ENCODE measurements at places on chromosomes 2 and 18. TPM values are rescaled to one million over a fixed set of nuclear protein-coding genes. Genes with fewer than 3 reads are reported as not detected.

Gene APCDD1
- total RNA-seq = 275 TPM

Gene OTOF
- 0.33 TPM for total RNA-seq

Gene DSC2
- total RNA-seq = 72.9 TPM

Gene STPG4
- 0.32 TPM for total RNA-seq

Gene PLEKHH2
- 67.2 TPM for total RNA-seq

Gene LIMS2
- 19.4 TPM for total RNA-seq

Gene ALPG
- not detected for total RNA-seq

Gene DYNAP
- not detected for total RNA-seq

Gene SLC5A7
- under 0.01 TPM for total RNA-seq

Gene SOWAHC
- total RNA-seq = 9.1 TPM

Gene STK25
- 126 TPM for total RNA-seq

Gene RAB6C
- 1.6 TPM for total RNA-seq

Gene NT5DC4
- total RNA-seq = not detected

Gene MAB21L4
- total RNA-seq = 0.15 TPM

Gene HOXD8
- 13.8 TPM for total RNA-seq

Gene GAL3ST2
- total RNA-seq = not detected

Gene UBXN4
- 101 TPM for total RNA-seq

Gene CFAP65
- not detected for total RNA-seq

Gene ZNF396
- total RNA-seq = 4.3 TPM

Gene PCGF1
- 18.3 TPM for total RNA-seq

Gene TAF4B
- total RNA-seq = 14.1 TPM

Gene RNF181
- total RNA-seq = 131 TPM

Gene SCYGR4
- not detected for total RNA-seq

Gene PER2
- 14.1 TPM for total RNA-seq

Gene LAMA1
- 0.48 TPM for total RNA-seq

Gene ABHD1
- not detected for total RNA-seq

Gene NBEAL1
- 64.9 TPM for total RNA-seq

Gene CYS1
- 1.6 TPM for total RNA-seq

Gene FBLN7
- 15.7 TPM for total RNA-seq

Gene CTAGE1
- not detected for total RNA-seq

Gene C2orf81
- 0.64 TPM for total RNA-seq

Gene FABP1
- not detected for total RNA-seq

Gene PMAIP1
- 1.1 TPM for total RNA-seq

Data from breast epithelium (tissue), 4 donors.